ENCODE measurements at places on chromosomes 4 and X. TPM values are rescaled to one million over a fixed set of nuclear protein-coding genes. Genes with fewer than 3 reads are reported as not detected.

GRCh38 chr4:8637456-8637984 lies 45.0 kb downstream of the CPZ start:
- DNase-seq = no peak

- DNase-seq = no peak
These were observed 67.1 kb downstream of the DOCK11 start for GRCh38 chrX:118562582-118563164.

- DNase-seq = no peak
These were observed 16.6 kb downstream of the KIAA0232 start for GRCh38 chr4:6799091-6799490.

- DNase-seq = no peak
These were observed at the start of gene PDGFRA for GRCh38 chr4:54228961-54229501. PDGFRA (plus strand) TSS chr4:54229293; CDS start chr4:54258769, 29,476 bp downstream.

GRCh38 chrX:6990552-6991193 lies 156.8 kb upstream of the STS start:
- DNase-seq = no peak

- peak; percentile 46 for DNase-seq
These were observed 36.8 kb upstream of the VMA21 start for GRCh38 chrX:151359931-151360871.

GRCh38 chr4:173506597-173507211 lies 23.3 kb downstream of the HAND2 start:
- no peak for DNase-seq

GRCh38 chrX:122817321-122817955 lies 366.6 kb upstream of the GRIA3 start:
- no peak for DNase-seq

CYLC1 gene
- total RNA-seq = not detected

CPE gene
- not detected for total RNA-seq

IL2RG gene
- 144 TPM for total RNA-seq

NCAPG gene
- 78.4 TPM for total RNA-seq

MAGEA2 gene
- total RNA-seq = not detected

Measured in activated naive CD4-positive, alpha-beta T cell treated with anti-CD3 and anti-CD28 coated beads for 36 hours (primary cell).